ENCODE measurements at places on chromosomes 13 and 19. TPM values are rescaled to one million over a fixed set of nuclear protein-coding genes. Genes with fewer than 3 reads are reported as not detected.

GJB6 gene
- 0.62 TPM for total RNA-seq

DNA sequence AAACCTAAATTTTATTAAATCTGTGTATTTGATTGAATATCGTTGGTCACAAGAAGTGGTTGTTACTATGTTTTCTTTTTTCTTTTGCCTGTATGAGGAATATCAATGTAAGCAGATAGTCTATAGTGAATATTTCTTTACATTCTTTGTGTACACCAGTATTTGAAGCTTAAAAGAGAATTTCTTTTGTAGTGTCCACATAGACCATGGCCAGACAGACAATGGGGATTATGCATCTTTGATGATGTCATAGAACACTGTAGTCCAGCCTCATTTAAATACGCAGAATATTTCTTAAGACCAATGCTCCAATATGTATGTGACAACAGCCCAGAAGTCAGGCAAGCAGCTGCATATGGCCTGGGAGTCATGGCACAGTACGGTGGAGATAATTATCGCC, 64.8 kb downstream of the IPO5 start:
- H3K4me1 ChIP-seq = peaks cover 3% of the 10 kb centered on the region
- no peak overlapping the region for H3K27ac ChIP-seq
- H3K27me3 ChIP-seq = no peaks in the 10 kb centered on the region
- no peak overlapping the region for H3K4me3 ChIP-seq
- peaks cover 37% of the 10 kb centered on the region for H3K36me3 ChIP-seq

GRCh38 chr19:19531951-19532805, 3.5 kb downstream of the YJEFN3 start:
- no peak overlapping the region for H3K4me3 ChIP-seq
- peaks cover 6% of the 10 kb centered on the region for H3K4me1 ChIP-seq
- peaks cover 3% of the 10 kb centered on the region for H3K27me3 ChIP-seq
- H3K36me3 ChIP-seq = no peaks in the 10 kb centered on the region
- H3K27ac ChIP-seq = no peak overlapping the region
- peak; percentile 86 for DNase-seq

DNA sequence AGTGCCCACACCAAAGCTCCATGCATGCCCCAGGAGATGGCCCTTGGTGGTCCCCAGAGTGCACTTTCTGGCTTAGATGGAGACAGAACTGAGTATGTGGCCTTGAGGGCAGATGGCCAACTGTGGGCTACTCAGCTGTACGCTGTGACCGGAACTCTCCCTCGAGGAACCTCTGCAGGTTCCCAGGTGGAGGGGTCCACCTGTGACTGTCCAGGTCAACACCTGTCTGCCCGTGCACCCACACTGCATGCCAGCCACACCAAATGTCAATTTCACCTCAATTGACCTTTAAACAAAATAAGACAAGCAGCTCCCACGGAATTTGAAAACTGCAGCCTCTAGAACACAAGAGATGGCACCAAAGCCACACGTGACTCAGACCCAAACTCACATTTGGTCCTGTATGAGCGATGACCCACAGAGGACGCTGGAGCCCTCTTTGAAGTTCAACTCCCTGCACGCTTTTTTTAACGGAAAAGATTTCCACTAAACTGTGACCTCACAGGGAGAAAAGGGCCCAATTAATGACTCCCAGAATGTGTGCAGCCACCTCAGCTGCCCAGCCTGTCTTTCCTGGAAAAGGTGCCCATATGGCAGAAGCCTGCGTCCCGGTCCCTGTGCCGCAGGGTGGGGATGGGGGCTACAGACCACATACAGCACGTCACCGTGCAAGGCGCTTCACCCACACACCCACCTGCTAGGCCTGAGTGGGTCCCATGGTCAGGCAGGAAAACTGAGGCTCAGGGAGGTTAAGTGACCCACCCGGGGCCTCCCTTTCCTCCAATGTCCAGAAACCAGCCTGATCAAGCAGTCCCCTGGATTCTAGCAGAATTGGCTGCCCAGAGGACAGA, 47.7 kb downstream of the KLF2 start:
- peak overlapping the region; percentile 82 for H3K27ac ChIP-seq
- no peaks in the 10 kb centered on the region for H3K27me3 ChIP-seq
- peak overlapping the region; percentile 82 for H3K4me3 ChIP-seq

DNA sequence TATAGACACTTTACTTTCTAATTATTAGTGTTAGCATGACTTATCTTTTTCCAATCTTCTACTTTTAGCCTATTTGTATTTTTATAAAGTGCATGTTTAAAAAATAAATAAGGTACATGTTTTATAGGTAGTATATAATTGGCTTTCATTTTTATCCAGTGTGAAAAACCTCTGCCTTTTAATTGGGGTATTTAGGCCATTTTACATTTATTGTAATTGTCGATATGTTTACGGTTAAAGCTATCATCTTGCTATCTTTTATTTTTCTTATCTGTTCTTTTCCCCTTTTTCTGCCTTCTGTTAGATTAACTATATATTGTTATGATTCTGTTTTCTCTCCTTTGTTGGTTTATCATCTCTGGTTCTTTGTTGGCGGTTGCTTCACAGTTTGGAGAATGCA, 9.1 kb downstream of the PROZ start:
- H3K36me3 ChIP-seq = peaks cover 16% of the 10 kb centered on the region
- H3K4me1 ChIP-seq = peaks cover 16% of the 10 kb centered on the region
- no peak for DNase-seq
- H3K4me3 ChIP-seq = no peak overlapping the region
- no peaks in the 10 kb centered on the region for H3K27me3 ChIP-seq
- no peak overlapping the region for H3K27ac ChIP-seq

PRSS57 gene
- 1.4 TPM for total RNA-seq

GRCh38 chr13:45521297-45521696, 56.6 kb downstream of the COG3 start:
- no peaks in the 10 kb centered on the region for H3K27me3 ChIP-seq
- peaks cover 47% of the 10 kb centered on the region for H3K36me3 ChIP-seq
- H3K27ac ChIP-seq = no peak overlapping the region
- peaks cover 28% of the 10 kb centered on the region for H3K4me1 ChIP-seq

- H3K27me3 ChIP-seq = no peaks in the 10 kb centered on the region
- DNase-seq = peak; percentile 65
- peak overlapping the region; percentile 2 for H3K27ac ChIP-seq
- no peaks in the 10 kb centered on the region for H3K36me3 ChIP-seq
- H3K4me1 ChIP-seq = peaks cover 34% of the 10 kb centered on the region
Measured at GRCh38 chr13:24220086-24220703, 59.7 kb downstream of the SPATA13 start.

KIR2DL3 gene
- 14.6 TPM for total RNA-seq

DNA sequence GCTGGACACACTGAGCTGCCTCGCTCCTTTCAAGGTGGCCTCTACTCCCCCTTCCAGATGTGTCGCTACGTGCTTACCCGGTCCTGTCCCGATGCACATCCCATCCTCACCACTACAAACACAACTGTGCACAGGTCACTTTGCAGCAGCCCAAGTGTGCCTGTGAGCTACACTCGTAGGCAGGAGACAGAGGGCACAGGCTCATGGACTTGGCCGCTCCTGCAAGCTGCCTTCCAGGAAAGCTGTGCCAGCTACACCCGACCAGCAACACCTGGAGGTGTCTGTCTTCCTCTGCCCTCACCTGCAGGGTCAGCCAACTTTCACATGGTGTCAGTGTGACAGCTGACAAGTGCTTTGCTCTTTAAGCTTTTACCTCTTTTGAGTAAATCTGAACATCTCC, 15.4 kb downstream of the CARS2 start:
- no peaks in the 10 kb centered on the region for H3K27me3 ChIP-seq
- H3K36me3 ChIP-seq = peaks cover 2% of the 10 kb centered on the region
- no peak overlapping the region for H3K27ac ChIP-seq
- no peak overlapping the region for H3K4me3 ChIP-seq
- no peak for DNase-seq
- H3K4me1 ChIP-seq = no peaks in the 10 kb centered on the region

Data from natural killer cell treated with Interleukin-12 subunit alpha and Interleukin-12 subunit beta and Interleukin-15 and Interleukin-18, amount 100 ng/mL, for 72 hours (primary cell).